ENCODE measurements at places on chromosomes 16 and 17. TPM values are rescaled to one million over a fixed set of nuclear protein-coding genes. Genes with fewer than 3 reads are reported as not detected.

OR4D1 gene
- total RNA-seq, result not detected

CDRT15 gene
- not detected for total RNA-seq

GRCh38 chr17:12673788-12674187, 8.1 kb downstream of the MYOCD start:
- H3K27ac ChIP-seq, result no peak overlapping the region
- H3K4me1 ChIP-seq, result no peaks in the 10 kb centered on the region
- no peaks in the 10 kb centered on the region for H3K27me3 ChIP-seq

DNA sequence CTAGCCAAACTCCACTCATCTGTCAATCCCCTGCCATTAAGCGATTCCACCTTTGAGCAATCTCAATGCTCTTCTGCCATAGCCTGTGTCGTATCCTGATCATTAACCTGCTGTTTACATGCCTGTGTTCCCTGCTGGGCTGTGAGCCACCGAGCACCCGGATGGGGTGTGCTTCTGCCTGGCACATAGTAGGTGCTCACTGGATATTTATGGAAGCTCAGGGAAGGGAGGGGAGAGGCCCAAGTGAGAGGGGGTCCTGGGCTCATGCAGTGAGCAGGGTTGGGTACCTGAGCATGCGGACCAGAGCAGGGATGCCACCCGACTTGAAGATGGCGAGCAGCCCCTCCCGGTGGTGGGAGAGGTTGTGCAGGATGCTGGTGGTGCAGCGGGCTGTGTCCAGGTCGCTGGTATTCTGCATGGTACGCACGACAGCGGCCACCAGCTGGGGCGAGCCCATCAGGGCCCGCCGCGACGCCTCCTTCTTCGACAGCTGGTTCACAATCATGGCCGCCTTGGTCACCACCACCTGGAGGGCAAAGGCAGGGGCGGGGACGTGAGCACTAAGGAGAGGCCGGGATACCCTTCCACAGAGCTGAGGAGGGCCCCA, 17.7 kb downstream of the JUP start:
- DNase-seq, result no peak
- H3K36me3 ChIP-seq, result peaks cover 10% of the 10 kb centered on the region
- H3K27me3 ChIP-seq, result no peaks in the 10 kb centered on the region
- H3K27ac ChIP-seq, result no peak overlapping the region

DNA sequence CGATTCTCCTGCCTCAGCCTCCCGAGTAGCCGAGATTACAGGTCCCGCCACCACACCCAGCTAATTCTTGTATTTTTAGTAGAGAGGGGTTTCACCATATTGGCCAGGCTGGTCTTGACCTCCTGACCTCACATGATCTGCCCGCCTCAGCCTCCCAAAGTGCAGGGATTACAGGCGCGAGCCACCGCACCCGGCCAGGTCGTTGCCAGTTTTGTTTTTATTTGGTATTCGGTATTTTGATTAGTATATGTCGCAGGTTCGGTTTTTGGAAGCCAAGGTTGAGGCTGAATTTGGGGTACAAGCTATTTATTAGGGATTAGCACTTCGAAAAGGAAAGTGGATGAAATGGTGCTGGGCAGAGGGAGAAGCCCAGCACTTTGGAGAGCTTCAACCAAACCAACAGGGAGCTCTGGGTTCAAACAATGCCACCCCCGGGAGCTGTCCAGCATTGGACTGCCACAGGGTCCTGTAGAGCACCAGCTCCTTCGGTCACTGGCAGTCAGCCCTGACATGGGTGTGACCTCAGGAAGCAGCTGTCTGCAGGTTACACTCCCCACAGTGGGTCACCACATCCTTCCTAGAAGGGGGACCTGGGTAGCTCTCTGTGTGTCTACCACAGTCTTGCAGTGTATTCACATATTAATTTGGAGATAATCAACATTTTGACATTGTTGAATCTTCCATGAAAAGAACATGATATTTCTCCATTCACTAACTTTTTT, 1.5 kb upstream of the CLEC10A start:
- H3K4me3 ChIP-seq, result no peak overlapping the region
- H3K27me3 ChIP-seq, result no peaks in the 10 kb centered on the region
- no peaks in the 10 kb centered on the region for H3K36me3 ChIP-seq
- DNase-seq, result no peak
- H3K27ac ChIP-seq, result no peak overlapping the region

DNA sequence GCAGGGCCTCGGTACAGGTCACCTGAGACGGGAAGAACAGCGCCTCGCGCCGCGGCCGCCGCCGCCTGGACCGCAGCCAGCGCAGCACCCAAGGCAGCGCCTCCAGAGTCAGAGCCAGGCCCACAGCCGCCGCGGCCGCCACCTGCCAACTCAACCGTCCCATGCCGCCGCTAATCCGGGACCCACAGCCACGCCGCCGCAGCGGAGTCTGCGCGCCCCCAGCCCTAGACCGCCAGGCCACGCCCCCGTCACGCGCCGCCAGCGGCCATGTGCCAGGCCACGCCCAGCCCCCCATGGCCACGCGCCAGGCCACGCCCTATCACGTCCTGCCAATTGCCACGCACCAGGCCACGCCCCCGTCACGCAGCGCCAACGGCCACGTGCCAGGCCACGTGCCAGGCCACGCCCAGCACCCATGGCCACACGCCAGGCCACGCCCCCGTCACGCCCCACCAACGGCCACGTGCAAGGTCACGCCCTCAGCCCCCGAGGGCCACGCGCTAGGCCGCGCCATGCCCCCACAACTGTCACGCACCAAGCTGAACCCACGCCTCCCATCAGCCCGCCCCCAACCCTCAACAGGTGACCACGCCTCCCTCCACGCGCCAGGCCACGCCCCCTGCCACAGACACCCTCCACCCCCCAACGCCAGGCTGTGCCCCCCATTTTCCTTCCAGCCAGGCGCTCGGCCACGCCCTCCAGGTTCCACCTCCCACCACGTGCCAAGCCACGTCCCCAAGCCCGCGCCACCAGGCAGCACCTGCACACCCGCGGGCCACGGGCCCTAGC, at the start of gene PLD6:
Gene PLD6, minus strand, starts transcription at position 210 of the 789 bp plus-strand sequence. Its CDS starts 47 bp downstream, at position 163.
- peaks cover 16% of the 10 kb centered on the region for H3K4me1 ChIP-seq
- peak within 1 kb of the TSS; percentile 86 for H3K27ac ChIP-seq
- peak within 1 kb of the TSS; percentile 45 for H3K4me3 ChIP-seq
- H3K27me3 ChIP-seq, result no peaks in the 10 kb centered on the region

- no peaks in the 10 kb centered on the region for H3K36me3 ChIP-seq
- no peaks in the 10 kb centered on the region for H3K4me1 ChIP-seq
- H3K27me3 ChIP-seq, result no peaks in the 10 kb centered on the region
- H3K27ac ChIP-seq, result no peak overlapping the region
- no peak for DNase-seq
- H3K4me3 ChIP-seq, result no peak overlapping the region
These were observed 2.3 kb upstream of the MT1M start for GRCh38 chr16:56630134-56630533.

TBC1D3I gene
- total RNA-seq, result 0.85 TPM

- no peak overlapping the region for H3K27ac ChIP-seq
- peaks cover 9% of the 10 kb centered on the region for H3K4me1 ChIP-seq
- H3K4me3 ChIP-seq, result no peak overlapping the region
- H3K27me3 ChIP-seq, result no peaks in the 10 kb centered on the region
- peak; percentile 41 for DNase-seq
These were observed 6.2 kb downstream of the SLC12A3 start for GRCh38 chr16:56871172-56871593.

- no peaks in the 10 kb centered on the region for H3K36me3 ChIP-seq
- H3K27ac ChIP-seq, result no peak overlapping the region
- no peaks in the 10 kb centered on the region for H3K27me3 ChIP-seq
These were observed 1.1 kb downstream of the CCL13 start for GRCh38 chr17:34357398-34357797.

- H3K4me1 ChIP-seq, result no peaks in the 10 kb centered on the region
- H3K36me3 ChIP-seq, result no peaks in the 10 kb centered on the region
- no peak overlapping the region for H3K4me3 ChIP-seq
- no peaks in the 10 kb centered on the region for H3K27me3 ChIP-seq
These were observed 36.2 kb upstream of the ABCC3 start for GRCh38 chr17:50598487-50598886.

- H3K4me3 ChIP-seq, result no peak overlapping the region
- no peaks in the 10 kb centered on the region for H3K4me1 ChIP-seq
- H3K27ac ChIP-seq, result no peak overlapping the region
- no peak for DNase-seq
- H3K27me3 ChIP-seq, result no peaks in the 10 kb centered on the region
These were observed 36.7 kb upstream of the PIK3R6 start for GRCh38 chr17:8904201-8904600.

DNA sequence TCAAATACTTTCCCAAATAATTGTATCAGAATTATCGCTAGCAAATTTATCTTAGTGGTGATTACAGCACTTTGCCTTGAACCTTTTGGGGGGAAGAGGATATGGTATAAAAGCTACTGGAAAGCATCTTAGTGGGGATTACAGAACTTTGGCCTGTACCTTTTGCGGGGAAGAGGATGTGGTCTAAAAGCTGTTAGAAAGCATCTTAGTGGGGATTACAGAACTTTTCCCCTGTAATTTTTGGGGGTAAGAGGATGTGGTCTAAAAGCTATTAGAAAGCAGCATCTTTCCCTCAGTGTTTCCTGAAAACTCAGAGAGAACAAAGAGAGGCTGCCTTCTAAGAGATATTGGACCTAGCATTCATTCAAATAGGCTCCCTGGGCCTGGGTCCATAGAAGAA, 4.1 kb downstream of the SLFN12 start:
- no peaks in the 10 kb centered on the region for H3K4me1 ChIP-seq
- H3K27ac ChIP-seq, result no peak overlapping the region
- no peaks in the 10 kb centered on the region for H3K36me3 ChIP-seq
- DNase-seq, result no peak
- no peaks in the 10 kb centered on the region for H3K27me3 ChIP-seq

All from prostate gland (tissue), 2 donors.